Ureter (tissue), 1 donor: ENCODE measurements at places on chromosomes 6 and 20. TPM values are rescaled to one million over a fixed set of nuclear protein-coding genes. Genes with fewer than 3 reads are reported as not detected.

TUBB2B gene
- total RNA-seq, result 2.8 TPM

FIG4 gene
- total RNA-seq, result 22.7 TPM

FRS3 gene
- total RNA-seq, result 7.5 TPM

CALHM4 gene
- not detected for total RNA-seq

RAET1L gene
- total RNA-seq, result not detected

C20orf202 gene
- total RNA-seq, result 1.2 TPM

TNF gene
- 0.36 TPM for total RNA-seq

LGSN gene
- not detected for total RNA-seq

LIME1 gene
- total RNA-seq, result 7.3 TPM

GPRC6A gene
- not detected for total RNA-seq

ATP9A gene
- total RNA-seq, result 64.5 TPM

MLN gene
- not detected for total RNA-seq

DZANK1 gene
- total RNA-seq, result 7.1 TPM

PTCHD4 gene
- 1.1 TPM for total RNA-seq

QKI gene
- 96.7 TPM for total RNA-seq

ECT2L gene
- 0.18 TPM for total RNA-seq

GSTA3 gene
- total RNA-seq, result not detected

PHACTR3 gene
- 0.60 TPM for total RNA-seq

CALHM6 gene
- total RNA-seq, result 2.2 TPM

CRIP3 gene
- 1.5 TPM for total RNA-seq

MAS1 gene
- not detected for total RNA-seq

KCNK16 gene
- not detected for total RNA-seq

ROS1 gene
- total RNA-seq, result 0.05 TPM
